ENCODE measurements at places on chromosomes 5 and 9.

GRCh38 chr5:14078716-14079115 lies 64.4 kb upstream of the TRIO start:
- DNase-seq, result no peak

- DNase-seq, result no peak
These were observed 3.7 kb upstream of the IFNB1 start for GRCh38 chr9:21081451-21081850.

- no peak for DNase-seq
These were observed 107.5 kb downstream of the NREP start for GRCh38 chr5:111649516-111649915.

DNA sequence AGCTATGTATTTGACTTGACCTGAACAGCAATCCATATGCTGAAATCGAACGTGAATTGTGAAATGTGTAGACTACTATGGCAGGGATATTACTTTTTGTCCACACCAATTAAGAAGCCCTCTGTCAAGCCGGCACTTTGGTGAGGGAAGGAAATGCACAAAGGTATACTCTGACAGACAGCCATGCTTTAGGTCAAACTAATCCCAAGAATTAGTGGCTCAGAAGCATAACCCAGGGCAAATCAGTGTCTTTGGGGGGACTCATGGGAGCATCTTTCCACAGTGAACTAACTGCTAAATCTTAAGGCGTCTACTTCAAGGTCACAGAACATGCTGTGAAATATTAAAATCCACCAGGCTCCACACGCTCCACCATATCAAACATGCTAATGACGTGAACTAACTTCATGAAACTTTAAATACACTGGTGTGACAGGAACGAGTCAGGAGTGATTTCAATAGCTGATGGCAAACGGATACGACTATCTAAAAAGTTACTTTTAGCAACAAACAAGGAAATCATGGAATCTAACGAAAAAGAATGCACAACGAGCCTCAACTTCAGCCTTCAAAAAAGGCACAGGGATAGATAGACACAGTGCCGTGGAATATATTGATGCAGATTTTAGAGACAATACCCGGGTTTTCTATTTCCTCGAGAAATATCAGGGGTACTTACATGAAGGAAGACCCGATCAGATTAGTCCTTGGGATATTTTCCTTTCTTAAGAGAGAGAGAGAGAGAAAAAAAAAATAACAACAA lies 527 bp downstream of the MEF2C start:
- no peak for DNase-seq

DNA sequence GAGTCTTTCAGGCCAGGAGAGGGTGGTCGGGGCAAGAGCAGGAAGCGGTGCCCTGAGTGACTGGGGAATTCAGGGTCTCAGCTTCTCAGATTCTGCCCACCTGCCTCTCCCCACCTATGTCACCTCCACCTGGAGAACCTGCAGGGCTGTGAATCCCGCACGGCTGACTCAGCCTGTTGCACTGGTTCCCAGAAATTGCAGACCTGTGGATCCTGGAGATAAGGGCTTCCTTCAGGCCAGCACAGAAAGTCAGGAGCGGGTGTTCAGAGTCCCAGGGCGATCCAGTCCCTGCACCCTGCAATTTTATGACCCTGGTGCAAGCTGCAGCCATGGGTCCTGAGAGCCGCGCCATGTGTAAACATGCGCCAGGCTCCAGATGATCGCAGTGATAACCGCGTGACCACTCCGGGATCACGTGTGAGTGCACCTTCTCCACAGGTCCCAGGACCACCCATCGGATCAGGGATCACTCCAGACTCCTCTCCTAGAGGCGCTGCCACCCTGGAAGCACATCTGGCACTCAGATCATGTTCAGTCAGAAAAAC lies 17.8 kb downstream of the IRX4 start:
- no peak for DNase-seq

All from GM12864 (cell line).